Stimulated activated CD8-positive, alpha-beta memory T cell treated with anti-CD3 and anti-CD28 coated beads, Interleukin-7, amount 100 ng/mL, for 1 hour (primary cell): ENCODE measurements at places on chromosomes 4 and X.
A peak's percentile ranks its signal among the peaks of the same experiment; 100 is the strongest.

GRCh38 chr4:10816571-10816970, 132.0 kb upstream of the CLNK start:
- no peak for DNase-seq

DNA sequence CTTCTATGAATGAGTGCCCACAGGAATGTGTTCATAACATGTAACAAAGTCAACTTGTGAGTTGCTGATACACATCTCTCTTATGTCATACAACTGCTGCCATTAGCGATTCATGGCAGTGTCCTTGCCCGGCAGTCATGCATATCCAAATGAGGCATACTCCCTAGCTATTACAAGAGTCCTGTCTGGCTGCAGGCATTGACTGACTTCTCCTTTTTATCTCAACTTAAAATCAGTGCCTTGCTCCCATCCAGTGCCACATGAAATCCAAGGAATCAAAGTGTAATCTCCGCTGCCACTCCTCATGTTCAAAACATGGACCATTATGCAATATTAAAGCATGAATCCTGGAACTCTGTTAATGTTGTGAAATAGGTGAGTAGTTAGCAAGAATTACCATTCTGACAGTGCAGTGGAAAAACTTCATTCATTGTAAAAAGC, 348.9 kb upstream of the FTHL17 start:
- DNase-seq: no peak

DNA sequence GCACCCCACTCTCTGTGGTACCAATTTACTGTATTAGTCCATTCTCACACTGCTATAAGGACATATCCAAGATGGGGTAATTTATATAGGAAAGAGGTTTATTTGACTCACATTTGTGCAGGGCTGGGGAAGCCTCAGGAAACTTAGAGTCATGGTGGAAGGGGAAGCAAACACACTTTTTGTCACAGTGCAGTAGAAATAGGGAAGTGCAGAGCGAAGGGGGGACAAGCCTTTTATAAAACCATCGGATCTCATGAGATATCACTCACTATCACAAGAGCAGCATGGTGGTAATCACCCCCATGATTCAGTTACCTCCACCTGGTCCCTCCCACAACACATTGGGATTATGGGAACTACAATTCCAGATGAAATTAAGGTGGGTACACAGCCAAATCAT, 766.9 kb upstream of the PCDH10 start:
- DNase-seq: no peak

- peak; percentile 14 for DNase-seq
Measured at GRCh38 chr4:36285784-36286480, 4.5 kb downstream of the DTHD1 start.

DNA sequence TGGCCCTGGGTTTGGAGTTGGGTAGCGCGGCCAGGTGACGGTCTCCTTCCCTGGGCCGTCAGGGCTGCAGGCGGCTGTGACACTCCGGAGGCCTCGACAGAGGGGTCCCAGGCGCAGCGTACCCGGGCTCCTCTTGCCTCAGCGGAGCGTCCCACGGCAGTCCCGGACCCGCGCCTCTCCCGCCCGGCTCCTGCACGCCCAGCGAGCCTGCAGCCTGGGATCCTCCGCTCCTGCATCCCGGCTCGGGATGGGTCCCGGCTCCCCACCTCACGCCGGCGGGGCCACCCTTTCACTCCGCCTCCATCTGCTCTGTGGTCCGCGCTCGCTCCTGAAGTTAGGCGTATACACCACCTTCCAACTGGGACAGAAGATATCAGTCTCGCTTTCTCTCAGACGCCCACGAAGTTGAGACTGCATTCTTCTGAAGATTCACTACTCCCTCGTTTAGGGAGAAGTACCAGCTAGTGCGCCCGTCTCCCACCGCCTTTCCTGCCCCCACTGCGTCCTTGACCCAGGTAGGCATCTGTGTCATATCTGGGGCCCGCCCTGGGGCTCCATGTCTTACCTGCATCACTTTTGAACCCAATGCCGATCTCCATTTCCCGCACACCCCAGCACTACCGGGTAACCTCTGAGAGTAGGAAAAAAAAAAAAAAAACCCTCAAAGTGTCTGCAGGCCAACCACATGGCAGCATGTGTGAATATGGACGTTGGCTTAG, 32.3 kb upstream of the KDR start:
- DNase-seq: no peak

DNA sequence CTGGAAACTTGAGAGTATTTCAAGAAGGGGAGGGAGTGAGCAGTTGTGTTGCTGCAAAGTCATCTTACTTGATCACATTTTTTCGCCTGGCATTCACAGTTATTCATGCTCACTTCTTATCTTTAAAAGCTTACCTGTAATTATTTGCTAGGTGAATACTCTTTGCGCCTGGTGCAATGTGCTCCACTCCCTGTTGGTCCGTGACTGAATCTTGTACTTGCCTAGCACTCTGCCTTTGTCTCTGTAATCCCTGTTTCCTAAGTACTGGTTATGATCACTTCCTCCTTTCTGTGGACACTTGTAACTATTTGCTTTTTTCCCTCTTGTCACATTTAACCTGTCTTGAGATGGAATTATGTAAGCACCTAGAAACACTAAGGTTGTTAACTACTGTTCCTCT, 5.8 kb downstream of the BMP2K start:
- no peak for DNase-seq

- DNase-seq: no peak
Measured at GRCh38 chr4:137524725-137525369, 7.4 kb downstream of the PCDH18 start.

GRCh38 chr4:3871881-3872833, 106.0 kb downstream of the ADRA2C start:
- no peak for DNase-seq

DNA sequence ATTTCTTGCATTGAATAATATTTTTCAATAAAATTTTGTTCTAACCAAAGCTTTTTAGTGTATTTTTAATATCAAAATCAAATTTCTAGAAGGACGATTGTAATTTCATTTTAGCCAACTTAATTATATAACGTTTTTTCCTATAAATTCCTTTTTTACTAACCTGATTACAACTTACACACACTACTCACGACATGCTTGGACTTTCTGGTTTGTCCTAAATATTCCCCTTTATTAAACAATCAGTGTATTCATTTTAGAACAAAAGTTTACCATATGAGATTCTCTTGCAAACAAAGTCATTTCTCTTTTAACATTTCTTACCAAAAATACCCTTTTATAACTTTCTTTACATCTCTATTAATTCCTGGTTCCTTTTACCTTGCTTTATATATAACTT, 173.7 kb downstream of the PWWP3B start:
- no peak for DNase-seq

GRCh38 chr4:138797646-138798045, 217.9 kb upstream of the NOCT start:
- no peak for DNase-seq

DNA sequence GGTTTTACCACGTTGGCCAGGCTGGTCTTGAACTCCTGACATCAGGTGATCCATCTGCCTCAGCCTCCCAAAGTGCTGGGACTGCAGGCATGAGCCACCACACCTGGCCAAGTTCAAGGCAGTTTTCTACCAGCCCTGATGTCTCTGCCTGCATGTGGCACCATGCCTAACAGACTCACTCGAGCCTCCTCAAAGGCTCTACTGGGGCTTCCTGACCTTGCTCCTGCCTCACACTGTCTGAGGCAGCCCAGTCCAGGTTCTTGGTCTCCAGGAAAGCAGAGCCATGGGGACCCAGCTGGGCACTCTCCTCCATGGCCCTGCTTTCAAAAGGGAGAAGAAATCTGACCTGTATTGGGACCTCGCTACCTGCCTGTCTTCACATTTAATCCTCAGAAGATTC, 286.9 kb downstream of the EVC2 start:
- no peak for DNase-seq

DNA sequence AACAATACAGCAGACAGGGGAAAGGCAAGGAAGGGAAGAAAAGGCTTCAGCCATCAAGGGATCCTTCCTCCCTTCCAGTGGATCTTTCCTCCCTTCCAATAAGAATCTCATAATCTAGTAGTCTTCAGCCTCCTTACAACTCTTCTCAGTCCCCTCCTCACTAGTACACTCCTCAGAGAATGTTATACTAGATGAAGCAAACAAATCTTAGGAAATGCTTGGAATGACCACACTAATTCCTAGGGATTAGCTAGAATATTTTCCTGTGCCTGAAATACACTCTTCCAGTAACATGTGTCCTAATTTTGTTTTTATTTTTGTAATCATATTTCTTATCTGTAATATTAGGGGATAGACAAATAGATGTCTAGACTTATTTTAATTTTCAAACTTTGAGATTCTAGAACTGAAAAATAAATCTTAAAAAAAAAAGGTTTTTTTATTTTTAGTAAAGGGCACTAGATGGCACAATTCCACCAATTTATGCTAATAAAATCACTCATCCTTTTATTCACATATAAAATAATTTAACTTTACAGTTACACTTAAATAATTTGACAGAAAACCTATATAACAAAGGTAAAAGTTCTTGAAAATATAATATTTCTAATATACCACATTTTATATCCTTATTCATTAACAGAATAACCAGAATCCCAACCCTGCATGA, 7.0 kb upstream of the STPG2 start:
- no peak for DNase-seq

- no peak for DNase-seq
Measured at GRCh38 chr4:128428397-128428796, 140.8 kb upstream of the PGRMC2 start.

GRCh38 chr4:141021397-141022110, 111.7 kb downstream of the RNF150 start:
- no peak for DNase-seq

GRCh38 chrX:63250253-63250868, 100.8 kb downstream of the SPIN4 start:
- no peak for DNase-seq

- no peak for DNase-seq
Measured at GRCh38 chrX:153157450-153157849, 21.6 kb upstream of the MAGEA1 start.

GRCh38 chr4:118284169-118284568, 68.6 kb downstream of the PRSS12 start:
- DNase-seq: no peak

GRCh38 chr4:98603683-98604521, 54.5 kb downstream of the TSPAN5 start:
- no peak for DNase-seq

DNA sequence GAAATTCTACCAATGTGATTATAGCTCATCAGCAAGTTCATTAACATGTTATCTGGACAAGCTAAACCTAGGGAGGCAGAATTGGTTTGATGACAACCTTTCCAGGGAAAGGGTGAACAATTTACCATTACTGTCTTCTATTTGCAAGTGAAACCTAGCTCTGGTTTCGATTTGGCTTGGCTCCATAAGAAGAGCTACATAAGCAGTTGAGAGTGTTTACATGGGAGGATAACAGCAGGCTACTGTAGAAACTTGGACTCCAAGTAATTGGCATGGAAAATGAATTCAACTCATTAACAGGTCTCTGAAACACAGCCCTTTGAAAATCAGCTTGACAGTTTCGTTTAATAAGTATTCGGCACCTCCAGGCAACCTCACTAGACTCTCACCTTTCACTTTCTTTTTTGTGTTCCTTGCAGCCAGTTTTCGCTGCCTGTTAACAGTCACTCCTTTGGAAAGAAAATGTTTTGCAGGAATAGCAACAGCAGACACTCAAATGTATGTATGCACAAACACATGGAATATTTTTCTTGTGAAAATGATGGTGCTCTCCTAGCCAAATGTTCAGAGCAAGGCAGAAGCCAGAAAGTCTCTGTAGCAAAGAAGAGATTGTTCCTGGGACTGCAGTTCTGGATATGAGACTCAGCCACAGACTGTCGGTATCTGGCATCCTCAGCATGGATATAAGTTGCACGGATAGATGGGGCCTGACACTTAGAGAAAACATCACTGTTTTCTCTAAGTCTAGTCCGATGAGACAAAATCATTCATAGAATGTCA, 27.5 kb downstream of the POU3F4 start:
- no peak for DNase-seq

DNA sequence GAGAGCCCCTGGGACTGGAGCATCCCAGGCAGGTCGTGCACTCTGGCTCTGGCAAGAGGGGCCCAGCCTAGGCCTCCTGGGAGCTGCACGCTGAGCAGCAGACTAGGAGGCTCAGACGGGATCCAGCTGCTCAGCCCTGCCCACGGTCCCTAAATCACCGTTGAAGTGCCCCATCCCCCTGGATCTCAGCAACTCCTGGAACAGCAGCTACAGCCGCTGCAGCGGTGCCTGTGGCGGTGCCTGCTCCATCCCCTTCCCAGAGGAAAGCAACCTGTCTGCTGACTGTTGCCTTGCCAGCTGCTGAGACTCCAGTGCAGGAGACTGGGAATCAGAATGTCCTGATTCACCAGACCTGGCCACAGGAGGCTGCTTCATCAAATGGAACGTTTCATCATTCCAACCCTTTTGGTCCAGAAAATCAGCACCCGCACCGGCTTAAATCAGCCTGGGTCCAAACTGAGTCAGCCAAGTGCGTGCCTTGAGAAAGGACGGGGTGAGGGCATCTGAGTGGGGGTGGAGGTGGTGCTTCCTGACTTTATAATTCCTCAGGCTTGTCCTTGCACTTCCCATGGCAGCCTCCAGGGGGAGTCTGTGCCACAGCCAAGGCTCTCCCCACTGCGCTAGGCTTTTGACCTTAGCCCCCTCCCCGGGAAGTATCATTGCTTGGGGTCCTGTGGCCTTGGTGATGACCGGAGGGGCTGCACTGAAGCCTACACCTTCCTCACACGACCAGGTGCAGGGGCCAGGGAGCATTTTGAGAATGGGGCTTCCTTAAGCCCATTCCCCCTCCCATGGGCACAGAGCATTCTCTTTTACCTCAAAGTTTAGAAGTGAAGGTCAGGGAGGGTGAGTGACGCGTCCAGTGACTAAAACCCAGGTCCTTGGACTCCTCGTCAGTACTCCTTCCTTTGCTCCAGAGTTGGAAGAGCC, 6.5 kb downstream of the ZNF185 start:
- DNase-seq: no peak

GRCh38 chr4:158762553-158762952, 6.3 kb upstream of the FNIP2 start:
- no peak for DNase-seq

DNA sequence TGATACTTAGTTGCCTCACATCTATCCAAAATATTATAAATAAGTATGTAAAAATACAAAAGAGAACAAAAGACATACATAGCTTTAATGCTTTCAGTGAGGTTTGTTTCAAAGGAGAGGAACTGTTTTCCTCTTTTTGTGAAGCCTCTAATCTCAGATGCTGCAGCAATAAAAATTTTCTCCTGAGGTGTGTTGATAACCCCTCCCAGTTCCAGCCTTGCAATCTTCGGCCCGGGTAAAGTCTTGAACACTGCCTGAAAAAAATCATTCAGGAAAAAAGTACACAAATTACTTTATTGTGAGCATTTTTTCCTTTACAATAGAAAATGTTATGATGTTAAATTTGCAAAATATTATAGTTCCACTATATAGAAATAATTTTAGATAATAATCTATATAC, 8.8 kb downstream of the BBS7 start:
- no peak for DNase-seq

GRCh38 chrX:43644124-43644701, 11.9 kb upstream of the MAOA start:
- no peak for DNase-seq
